Retina (tissue), 1 donor: ENCODE measurements at places on chromosomes 12 and 14.
A peak's percentile ranks its signal among the peaks of the same experiment; 100 is the strongest.

- DNase-seq = peak; percentile 49
These were observed 26.9 kb downstream of the ZFC3H1 start for GRCh38 chr12:71636704-71637115.

- no peak for DNase-seq
These were observed 23.2 kb downstream of the NRDE2 start for GRCh38 chr14:90308561-90308960.

- no peak for DNase-seq
These were observed 1.5 kb downstream of the FRMD6 start for GRCh38 chr14:51653079-51653774.

GRCh38 chr14:49946320-49947141 is 53.6 kb downstream of the ARF6 start:
- DNase-seq = no peak

DNA sequence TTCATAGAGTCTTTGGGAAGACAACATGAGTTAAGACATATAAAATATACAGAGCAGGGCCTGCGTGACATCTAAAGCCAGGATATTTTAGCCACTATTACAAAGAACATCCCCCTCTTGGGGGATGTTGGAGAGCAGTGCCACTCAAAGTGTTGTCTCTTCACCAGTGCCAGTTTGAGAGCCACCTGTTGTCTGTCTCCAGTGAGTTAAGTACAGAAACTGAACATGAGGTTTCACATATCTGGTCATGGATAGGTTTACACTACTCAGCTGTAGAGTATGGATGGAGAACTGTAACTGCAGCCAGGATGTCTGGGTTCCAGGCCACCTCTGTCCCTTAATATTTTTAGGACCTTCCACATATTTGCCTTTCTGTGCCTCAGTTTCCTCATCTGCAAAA is 39.1 kb downstream of the RNFT2 start:
- no peak for DNase-seq

- DNase-seq = peak; percentile 86
These were observed 40.1 kb downstream of the VWF start for GRCh38 chr12:6084261-6084968.

DNA sequence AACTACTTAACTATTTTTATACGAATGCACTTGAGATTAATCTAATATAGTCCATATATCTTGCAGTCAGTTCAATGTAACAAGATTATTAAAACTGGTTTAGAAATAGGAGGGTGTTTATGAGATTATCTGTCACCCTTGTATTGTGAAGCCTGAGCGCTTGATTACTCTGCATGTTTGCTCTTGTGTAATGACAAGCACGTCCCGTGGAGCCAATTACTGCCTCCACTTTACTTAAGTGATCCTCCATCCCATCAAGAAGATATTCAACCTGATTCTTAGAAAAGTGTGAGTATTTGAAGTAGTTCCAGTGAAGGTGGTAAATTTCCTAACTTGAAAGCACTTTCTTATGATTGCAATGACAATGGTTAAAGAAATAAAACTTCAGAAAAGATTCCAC is 415.2 kb upstream of the GARIN6 start:
- DNase-seq = no peak

DNA sequence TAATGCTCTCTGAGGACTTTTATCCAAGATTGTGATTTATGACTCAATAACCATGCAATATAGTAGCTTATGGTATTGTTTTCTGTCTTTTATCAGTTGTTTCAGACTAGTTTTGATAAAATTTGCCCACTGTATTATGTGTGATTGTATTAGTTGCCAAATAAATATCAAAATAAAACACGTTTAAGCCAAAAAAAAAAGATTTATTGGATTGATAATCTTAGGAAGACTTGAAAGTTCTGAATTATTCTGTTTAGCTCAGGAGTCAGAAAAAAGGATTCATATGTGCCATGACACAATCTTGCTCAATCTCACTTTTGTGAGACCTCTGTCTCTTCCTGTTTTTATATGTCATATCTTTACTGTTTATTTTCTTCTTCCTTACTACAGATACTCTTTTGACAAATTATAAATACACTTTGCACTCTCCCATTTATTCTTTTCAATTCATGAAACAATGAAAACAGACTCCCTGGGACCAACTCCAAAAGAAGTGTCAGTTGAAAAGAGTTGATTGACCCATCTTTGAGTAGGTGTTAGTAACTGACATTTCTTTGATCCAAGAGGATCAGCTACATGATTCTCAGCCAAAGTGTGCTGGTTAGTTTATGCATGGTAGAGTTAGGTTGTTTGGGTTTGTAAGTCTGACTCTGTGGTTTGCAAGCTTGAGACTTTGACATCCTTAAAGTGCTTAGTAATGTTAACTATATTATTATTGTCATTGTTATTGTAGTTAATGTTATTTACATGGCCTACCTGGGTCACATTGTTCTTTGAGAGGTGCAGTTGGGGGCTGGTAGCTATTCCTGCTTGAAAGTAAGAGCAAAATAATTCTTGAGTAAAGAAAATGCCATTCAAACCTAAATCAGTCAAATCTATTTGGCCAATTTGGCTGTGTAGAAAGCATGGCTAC is 2.5 kb downstream of the OR6C76 start:
- no peak for DNase-seq

- no peak for DNase-seq
These were observed 43.7 kb downstream of the DEGS2 start for GRCh38 chr14:100115726-100116125.

- DNase-seq = no peak
These were observed 76.2 kb upstream of the EVL start for GRCh38 chr14:99989032-99989431.

GRCh38 chr14:60974090-60974651 is 6.7 kb downstream of the TRMT5 start:
- DNase-seq = no peak

DNA sequence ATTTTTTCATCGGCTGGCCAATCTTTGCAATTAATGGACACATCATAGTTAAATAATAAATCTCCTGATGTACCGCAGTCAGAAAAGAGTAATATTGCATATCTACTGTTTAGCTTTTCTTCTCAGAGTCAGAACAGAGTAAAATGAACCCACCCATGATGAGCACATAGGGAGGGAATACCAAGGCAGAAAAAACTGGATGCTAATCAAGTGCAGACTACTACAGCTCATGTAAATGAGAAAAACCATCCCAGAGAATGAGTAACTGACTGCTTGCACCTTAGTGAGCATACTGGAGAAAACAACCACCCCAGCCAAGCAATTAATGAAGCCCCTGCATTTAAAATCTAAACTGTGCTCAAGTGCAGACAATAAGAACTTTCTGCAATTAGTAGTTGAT is 483.7 kb downstream of the MDGA2 start:
- no peak for DNase-seq
